ENCODE measurements at places on chromosomes 11 and 22. TPM values are rescaled to one million over a fixed set of nuclear protein-coding genes. Genes with fewer than 3 reads are reported as not detected.

- DNase-seq: no peak
Measured at GRCh38 chr11:44733877-44734276, 7.1 kb downstream of the TSPAN18 start.

GRCh38 chr11:93017821-93018690 is 48.6 kb downstream of the MTNR1B start:
- DNase-seq: no peak

GRCh38 chr11:79493555-79494171 is 52.8 kb upstream of the TENM4 start:
- peak; percentile 39 for DNase-seq

DNA sequence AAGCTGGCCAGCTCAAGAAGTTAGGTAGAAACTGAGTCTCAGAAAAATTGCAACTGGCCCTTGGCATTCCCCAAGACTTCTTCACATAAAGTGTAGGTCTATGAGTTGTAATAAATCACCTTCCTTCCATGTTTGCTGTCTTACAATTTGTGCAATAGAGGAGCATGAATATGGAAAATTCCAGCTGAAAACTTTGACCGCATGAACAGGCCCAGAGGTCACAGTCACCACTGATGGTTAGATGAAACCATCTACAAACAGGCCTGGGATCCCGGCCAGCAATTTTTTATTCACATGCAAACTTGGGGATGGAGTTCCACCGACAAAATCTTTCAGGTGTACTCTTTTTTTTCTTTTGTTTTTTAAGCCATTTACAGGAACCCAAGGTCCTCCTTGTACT is 88.1 kb downstream of the SERGEF start:
- DNase-seq: no peak

DNA sequence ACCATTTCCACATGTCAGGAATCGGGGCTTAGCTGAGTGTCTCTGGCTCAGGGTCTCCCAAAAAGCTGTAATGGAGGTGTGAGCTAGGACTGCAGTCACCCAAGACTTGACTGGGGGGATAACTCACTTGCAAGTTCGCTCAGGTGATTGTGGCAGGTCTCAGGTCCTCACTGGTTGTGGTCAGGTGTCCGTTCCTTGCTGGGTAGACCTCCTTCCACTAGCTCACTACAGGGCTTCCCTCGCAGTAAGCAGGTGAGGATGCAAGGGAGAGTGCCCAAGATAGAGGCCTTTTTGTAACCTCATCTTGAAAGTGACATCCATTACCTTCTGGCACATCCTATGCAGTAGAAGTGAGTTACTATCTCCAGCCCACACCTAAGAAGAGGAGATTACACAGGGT is 29.5 kb downstream of the C11orf58 start:
- DNase-seq: no peak

- peak; percentile 52 for DNase-seq
Measured at GRCh38 chr22:30289141-30289979, at the start of gene CASTOR1. CASTOR1 (minus strand) TSS chr22:30289505; CDS start chr22:30289497, 8 bp downstream.

DNA sequence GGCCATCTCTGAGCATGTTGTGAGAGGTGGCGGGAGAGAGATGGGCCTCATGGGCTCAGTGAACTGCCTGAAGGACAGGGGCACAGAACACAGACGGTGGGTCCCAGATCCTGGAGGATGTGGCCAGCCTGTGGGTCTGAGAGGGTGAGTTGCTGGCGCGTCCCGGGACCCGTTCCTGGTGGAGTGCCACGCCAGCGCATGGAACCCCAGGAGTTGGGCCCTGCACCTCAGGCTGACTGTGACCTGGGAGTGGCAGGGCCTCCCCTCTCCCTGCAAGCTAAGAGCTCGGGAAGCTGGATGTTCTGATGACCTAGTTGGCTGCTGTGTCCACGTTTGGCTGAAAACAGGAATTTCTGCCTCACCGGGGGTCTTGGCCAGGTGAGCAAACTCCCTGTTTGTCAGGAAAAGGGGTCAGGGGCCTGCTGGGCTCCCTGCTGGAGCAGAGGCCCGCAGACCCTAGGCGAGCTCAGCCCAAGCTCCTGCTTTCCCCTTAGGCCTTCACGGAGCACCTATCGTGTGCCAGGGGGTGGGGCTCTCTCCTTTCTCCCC is 15.0 kb downstream of the LRRC32 start:
- no peak for DNase-seq

GRCh38 chr11:114774599-114775361 is 96.5 kb downstream of the NXPE2 start:
- no peak for DNase-seq

DNA sequence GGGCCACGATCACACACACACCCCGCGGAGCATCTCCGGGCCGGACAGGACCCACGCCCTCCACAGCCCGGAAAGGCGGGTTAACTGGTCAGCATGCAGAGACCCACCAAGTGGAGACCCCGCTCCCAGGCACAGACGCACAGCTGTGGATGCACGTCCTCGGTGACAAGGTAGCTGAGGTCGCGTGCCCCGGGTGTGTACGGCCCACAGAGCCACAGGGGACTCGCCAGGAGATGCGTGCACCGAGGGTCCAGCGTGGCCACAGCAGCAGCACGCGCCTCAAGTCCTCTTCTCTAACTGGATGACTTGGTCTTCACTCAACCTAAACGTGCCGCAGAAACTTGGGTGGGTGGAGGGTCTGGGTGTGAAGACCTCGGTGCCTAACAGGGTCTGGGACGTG is 5.5 kb downstream of the H19 start:
- no peak for DNase-seq

Gene FXYD2
- total RNA-seq: 0.54 TPM

Gene PTPN5
- under 0.01 TPM for total RNA-seq

Gene CTNND1
- 59.8 TPM for total RNA-seq
